NCI-H460 (cell line): ENCODE measurements at places on chromosomes 2 and 18. TPM values are rescaled to one million over a fixed set of nuclear protein-coding genes. Genes with fewer than 3 reads are reported as not detected.

Gene GPR17
- total RNA-seq: not detected in 2 replicates

Gene MALT1
- total RNA-seq: 33.9 and 36.4 TPM in 2 replicates

Gene SPP2
- not detected in 2 replicates for total RNA-seq

Gene CXCR4
- 0.12 TPM in 1 of 2 replicates, not detected in the other for total RNA-seq

Gene NEURL3
- total RNA-seq: not detected in 2 replicates

Gene SCN1A
- 0.05 TPM in 1 of 2 replicates, not detected in the other for total RNA-seq

DNA sequence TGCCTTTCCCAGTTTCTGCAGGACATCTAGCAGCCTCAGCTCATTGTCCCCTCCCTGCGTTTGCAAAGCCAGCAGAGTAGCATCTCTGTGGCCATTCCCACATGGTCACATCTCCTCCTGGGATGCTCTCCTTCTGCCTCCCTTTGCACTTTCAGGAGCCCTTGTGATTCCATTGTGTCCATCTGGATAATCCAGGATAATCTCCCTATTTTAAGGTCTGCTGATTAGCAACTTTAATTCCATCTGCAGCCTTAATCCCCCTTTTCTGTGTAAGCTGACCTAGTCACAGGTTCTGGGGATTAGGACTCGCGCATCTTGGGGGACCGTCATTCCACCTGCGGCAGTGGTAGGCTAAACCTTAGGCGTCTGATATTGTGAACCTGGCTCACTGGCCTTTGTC, 70.7 kb downstream of the NEDD4L start:
- no peak for DNase-seq

- no peak for DNase-seq
These were observed 63.9 kb upstream of the PAX8 start for GRCh38 chr2:113342650-113343049.

DNA sequence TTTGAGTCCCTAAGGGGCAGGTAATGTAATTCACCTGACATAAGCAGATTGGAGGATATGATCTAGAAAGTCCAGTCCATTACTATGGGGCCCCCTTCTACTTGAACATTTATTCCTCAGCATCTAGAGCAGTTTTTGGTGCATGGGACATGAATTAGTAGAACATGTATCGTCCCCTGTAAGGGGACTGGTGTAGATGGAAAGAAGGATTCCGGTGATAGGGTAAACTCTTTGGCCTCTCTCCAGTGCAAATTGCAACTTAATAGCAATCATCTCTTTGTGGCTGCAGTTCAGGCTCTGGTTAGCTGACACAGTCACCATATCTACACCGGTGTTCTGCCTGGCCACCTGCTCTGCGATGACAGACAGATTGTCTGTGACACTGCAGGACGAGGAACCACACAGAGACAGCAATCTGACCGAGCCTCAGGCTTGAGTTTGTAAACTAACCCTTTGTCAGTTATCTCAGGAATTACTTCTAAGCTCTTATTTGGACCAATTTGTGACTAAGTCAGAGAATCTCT, 6.4 kb upstream of the SLC8A1 start:
- DNase-seq: no peak

DNA sequence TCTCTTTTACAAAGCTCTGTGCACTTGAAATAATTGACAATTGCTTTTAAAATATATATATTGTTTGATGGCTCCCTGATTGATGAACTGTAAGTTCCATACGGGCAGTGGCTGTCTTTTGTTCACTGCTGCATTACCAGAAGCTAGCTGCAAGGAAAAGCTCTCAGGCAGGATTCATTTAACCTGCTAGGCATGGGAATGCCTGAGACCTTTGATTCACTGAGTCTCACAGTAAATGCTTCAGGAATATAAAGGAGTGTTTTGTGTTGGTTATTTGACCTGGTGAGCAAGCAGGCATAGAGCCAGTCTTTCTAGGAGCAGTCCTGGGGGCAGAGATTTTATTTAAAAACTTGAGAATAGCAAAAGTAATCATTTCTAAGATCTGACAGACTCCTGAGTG, 193.2 kb upstream of the ITGA4 start:
- no peak for DNase-seq

DNA sequence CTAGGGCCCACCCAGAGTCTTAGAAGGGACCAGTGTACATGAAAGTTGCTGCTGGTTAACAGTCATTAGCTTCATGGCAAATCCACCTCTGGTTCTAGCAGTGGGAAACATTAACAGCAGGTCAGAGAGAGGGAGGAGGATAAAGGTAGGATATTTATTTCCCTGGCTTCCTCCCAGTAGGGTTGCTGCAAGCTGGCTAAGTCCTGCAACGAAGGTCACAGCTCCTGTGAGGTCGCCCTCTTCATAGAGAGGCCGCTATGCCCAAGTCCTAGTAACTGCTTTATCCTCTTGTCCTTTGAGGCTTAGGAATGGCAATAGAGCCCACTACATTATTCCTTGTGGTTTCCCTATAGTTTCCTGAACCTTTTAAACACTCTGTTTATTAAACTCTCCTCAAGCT, 84.0 kb upstream of the ACSL3 start:
- no peak for DNase-seq

GRCh38 chr2:178513876-178514275, 33.6 kb downstream of the PLEKHA3 start:
- no peak for DNase-seq

DNA sequence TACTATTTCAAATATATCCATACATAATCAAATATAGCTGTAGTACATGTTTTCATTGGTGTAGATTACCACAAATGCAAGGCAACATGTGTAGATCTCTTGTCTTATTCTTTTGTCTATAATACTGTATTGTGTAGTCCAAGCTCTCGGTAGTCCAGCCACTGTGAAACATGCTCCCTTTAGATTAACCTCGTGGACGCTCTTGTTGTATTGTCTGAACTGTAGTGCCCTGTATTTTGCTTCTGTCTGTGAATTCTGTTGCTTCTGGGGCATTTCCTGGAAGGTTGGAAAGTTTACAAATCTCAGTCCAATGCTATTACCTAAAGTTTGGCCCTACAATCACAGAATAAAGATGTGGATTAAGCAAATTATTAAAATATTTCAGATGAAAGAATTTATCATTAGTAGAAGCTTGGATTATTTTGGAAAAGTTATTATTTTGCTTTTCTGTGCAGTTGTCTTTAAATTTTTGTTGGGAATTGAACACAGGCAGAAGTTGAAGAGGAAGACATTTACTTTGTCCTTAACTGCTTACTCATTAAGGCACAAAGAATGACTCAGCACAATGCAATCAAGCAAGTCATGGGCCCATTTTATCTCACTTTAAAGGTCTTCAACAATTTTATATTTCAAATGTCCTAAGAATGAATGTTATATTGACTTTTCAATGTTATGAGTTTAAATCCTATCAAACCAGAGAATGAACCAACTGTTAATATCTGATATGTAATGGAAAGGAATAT, 103.4 kb upstream of the CAVIN2 start:
- DNase-seq: peak; percentile 45

- DNase-seq: no peak
These were observed 147.8 kb upstream of the ZNF236 start for GRCh38 chr18:76674596-76674995.

GRCh38 chr2:224309176-224309575, 92.7 kb downstream of the FAM124B start:
- no peak for DNase-seq

GRCh38 chr2:136072621-136073020, 45.3 kb downstream of the CXCR4 start:
- DNase-seq: no peak

DNA sequence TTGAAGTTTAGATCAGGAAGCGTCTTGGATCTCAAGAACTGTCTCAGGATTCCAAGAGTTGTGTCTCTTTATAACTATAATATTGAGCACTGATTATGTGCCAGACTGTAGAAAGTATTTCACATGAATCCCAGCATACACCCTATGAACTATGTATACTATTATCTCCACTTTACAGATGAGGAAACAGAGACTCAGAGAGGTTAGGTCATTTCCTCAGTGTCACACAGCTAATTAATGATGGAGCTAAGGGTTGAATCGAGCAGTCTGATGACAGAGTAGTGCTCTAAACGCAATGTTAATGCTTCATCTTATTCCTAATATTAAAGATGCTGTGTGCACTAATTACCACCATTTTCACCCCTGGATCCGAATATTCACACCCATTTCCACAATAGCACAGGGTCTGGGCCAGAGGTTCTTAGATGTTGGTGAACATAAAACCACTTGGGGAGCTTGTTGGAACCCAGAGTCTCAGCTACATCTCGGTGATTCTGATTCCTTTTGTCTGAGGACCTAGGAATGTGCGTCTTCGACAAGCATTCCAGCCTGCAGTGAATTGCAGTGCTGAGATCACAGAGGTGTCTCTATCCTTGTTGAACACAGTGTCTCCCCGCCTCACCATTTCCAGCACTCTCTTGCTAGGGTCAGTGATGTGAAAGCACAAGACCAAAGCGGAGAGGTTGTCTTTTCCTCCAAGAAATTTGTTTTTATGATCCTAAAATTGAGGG, 213.8 kb downstream of the SP3 start:
- DNase-seq: no peak

DNA sequence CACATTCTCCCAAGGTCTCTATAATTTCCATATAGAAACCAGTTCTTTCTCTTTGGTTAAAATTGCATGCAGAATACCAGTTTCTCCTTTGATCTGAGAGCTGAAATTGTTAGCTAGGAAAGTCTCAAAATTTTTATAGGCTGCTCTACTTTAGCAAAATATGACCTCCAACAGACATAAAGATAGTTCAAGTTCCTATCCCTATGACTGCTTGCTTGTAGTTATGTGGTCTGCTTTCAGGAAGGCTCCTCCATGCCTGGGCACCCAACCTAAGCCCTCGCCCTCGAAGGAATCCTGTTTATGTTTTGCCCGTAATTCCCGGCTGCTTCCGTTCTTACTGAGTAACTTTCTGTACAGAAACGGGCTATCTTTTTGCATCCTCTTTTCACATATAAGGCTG, 28.0 kb upstream of the LTBP1 start:
- DNase-seq: no peak

GRCh38 chr18:44821924-44822323, 141.2 kb downstream of the SETBP1 start:
- no peak for DNase-seq
